Stimulated activated CD4-positive, alpha-beta T cell treated with anti-CD3 and anti-CD28 coated beads, Interleukin-12 subunit alpha, Interleukin-12 subunit beta, amount 100 ng/mL, for 48 hours (primary cell): ENCODE measurements at places on chromosomes 2 and 18.
A peak's percentile ranks its signal among the peaks of the same experiment; 100 is the strongest.

GRCh38 chr18:32735781-32736180, 37.0 kb downstream of the KLHL14 start:
- no peak for DNase-seq

DNA sequence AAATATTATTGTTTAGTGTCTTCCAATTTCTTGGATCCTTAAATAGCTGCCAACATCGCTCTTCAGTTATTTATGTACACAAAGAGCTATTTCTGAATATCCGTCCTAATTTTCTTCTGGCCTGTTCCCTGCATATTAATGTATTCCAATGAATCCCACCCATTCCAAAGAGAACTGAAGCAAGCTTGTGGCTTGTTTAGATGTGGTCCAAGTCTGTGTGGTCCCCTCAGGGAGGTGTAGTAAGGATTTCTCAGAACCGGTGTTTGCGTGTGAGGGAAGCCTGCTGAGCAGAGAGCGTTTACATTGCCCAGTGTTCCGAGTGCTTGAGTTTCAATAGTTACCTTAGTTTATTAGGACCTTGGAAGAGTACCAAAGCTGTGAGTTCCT, 25.1 kb upstream of the IL1R1 start:
- no peak for DNase-seq

DNA sequence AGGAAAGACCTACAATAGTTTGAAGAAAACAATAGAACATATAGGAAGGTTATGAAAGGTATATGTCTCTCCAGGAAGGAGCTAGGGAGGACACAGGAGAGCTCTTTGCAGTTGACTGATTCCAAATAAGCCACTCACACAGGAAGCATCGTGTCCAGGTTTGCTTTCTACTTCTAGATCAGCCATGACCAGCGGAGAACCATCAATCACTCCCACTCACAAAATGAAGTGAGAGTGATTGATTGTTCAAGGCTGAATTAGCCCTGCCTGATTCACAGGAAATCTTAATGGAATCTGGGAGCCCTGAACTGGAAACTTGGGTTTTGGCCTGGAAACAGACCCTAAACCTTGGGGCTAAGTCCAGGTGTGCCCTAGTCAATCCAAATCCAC, 1292.2 kb upstream of the ZEB2 start:
- DNase-seq: no peak

GRCh38 chr2:232362174-232362900, 16.2 kb upstream of the ALPP start:
- no peak for DNase-seq

- no peak for DNase-seq
Measured at GRCh38 chr2:160334028-160334741, 134.1 kb upstream of the ITGB6 start.

- DNase-seq: no peak
Measured at GRCh38 chr2:213688133-213688532, 403.9 kb downstream of the SPAG16 start.

DNA sequence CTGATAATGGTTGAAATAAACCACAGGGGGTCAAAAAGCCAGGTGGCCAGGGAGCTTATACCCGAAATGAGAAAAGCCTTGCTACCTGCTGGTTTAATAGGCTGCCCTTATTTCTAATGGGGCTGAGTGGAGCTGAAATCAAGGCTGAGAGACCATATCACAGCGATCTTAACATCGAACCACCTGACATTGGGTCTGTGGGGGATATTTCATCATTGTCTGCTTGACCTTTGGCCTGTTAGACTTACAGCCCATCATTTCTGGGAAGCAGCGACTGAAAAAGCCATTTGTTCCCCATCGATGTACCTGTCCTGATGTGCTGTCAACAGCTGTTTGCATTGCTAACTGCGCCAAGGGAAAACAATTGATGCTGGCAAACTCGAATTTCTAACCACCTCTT, 199.7 kb upstream of the SLC14A2 start:
- DNase-seq: no peak

- DNase-seq: no peak
Measured at GRCh38 chr2:42765686-42766085, 1.8 kb upstream of the OXER1 start.

DNA sequence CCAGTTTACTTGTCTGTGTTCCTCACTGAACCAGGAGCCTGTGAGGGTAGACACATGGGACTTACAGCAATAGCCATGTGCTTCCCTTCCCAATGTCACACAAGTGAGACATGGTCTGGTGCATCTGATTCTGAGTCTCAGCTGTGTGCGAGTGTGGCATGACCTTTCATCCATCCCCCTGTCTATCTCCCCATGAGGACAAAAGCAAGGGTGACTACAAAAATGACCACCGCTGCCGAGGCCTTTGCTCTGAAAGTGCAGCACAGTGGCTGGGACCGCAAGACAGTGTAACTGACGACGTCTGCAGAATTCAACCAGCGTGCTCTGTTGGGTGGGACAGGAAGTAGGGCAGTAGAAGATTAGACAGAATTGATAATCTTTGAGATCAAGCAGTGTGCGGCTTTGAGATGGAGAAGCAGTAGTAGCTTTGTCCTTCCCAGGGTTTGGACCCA, 50.5 kb downstream of the RAB31 start:
- no peak for DNase-seq

DNA sequence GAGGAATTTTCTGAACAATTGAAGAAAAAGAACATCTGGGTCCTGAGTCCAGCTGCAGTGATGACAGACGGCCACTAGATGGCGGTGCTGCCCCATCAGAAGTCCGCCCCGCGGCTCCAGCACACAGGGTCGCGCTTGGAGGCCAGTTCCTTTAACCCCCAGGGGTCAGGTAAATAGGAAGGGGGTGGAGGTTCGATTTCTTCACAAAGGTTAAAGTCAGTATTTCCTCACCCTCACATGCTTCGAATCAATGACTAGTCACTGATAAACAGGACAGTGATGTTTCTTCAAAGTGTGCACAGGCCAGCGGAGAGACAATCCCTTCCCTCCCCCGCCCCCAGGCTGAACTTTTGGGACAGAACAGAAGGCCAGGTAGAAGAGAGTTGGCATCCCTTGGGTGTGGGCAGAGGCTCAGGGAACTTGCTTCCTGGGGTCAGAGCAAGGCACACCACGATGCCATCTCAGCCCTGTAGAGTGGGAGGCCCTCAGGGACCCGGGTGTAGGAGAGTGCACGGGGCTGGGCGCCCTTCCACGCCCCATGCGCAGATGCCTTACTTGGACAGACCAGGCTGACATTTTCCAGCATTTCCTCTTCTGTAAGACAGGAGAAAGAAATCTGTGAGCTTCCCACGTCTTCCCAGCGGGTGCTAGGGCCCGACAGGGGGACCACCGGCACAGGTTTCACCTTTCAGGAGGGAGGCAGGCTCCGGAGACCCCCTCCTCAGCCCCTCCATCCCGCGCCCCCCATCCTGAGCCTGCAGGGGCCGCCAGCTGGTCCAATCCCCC, 722 bp downstream of the APOB start:
- DNase-seq: peak; percentile 34

GRCh38 chr2:180385601-180386201, 378.6 kb upstream of the CWC22 start:
- DNase-seq: no peak

- DNase-seq: no peak
Measured at GRCh38 chr2:72139874-72140620, 7.6 kb downstream of the CYP26B1 start.

DNA sequence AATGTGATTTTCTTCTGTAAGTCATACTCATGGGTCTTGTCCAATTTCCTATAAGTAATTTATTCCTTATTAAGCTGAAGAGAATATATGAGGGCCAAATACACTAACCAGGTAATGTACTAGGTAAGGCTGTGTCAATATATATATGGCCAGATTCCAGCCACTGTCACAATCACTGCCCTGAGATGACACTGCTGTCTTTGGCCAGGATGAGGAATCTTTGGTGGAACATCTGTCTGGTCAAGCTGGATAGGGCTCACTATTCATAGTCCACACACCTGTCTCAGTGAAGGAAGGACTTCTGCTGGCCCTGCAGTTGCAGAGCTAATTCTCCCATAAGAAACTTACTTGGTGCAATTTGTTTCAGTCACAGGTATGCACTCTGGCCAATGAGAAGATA, 11.3 kb downstream of the MSTN start:
- DNase-seq: no peak

DNA sequence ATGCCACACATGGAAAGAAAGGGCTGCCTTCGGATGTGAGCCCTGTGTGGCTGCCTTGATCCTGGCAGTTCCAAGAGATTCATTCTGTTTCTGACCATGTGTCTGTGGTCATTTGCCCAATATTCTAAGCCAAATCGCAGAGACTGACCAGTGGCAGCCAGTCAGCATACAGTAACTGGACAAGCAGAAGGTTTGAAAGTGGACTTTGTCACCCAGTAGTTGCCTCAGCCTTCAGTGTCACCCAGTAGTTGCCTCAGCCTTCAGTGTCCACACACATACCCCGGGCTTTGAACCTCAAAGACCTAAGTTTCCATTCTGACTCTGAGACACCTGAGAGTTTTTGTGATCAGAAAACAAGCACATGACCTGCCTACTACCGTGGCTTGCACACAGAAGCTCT, 5.0 kb downstream of the RFX8 start:
- DNase-seq: no peak

DNA sequence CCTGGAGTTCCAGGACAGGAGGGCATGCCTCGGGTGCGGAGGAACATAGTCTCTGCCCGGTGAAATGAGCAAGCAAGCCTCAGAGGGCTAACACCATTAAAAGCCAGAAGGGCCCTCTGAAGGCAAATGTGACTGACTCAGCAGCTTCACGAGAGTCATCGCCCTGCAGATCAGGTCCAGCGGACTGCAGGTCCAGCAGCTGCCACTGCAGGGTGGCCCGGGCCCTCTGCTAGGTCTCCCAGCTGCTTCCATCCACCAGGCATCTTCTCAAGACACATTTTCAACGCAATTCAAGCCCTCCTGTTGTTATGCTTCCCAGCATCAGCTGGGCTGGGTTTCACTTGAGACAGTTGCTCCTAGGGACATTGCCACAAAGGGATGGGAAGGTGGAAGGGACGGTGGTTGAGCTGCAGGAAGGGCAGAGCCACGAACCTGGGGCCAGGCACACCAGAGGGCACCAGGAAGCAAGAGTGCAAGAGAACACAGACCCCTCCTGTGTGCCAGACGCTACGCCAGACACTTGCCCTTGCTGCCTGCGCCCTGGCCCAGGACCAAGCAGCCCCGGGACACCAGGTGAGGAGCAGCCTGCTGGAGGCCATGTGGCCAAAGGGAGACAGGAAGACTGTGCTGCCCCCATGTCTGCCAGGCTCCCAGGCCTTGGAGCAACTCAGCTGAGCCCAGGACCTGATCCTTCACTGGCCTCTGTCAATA, 173.0 kb downstream of the HDAC4 start:
- no peak for DNase-seq

DNA sequence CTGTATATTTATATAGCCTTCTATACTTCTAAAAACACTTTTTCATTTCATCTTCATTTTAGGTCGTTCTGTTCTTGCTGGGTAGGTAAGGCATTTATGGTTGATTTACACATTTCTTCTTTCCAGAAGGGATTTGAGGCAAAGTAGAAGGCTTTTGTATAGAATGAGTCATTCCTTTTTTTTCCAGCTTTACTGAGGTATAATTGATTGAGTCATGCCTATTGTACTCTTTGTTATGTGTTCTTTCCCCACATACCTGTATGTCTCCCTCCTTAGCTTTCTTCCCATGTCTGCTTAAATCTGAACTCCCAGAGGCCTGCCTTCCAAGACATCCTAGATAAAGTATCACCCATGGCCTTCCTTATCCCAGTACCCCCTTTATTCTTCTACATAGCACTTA, 4.8 kb upstream of the CDC42EP3 start:
- no peak for DNase-seq

GRCh38 chr2:67463810-67464209, 66.7 kb downstream of the ETAA1 start:
- no peak for DNase-seq

DNA sequence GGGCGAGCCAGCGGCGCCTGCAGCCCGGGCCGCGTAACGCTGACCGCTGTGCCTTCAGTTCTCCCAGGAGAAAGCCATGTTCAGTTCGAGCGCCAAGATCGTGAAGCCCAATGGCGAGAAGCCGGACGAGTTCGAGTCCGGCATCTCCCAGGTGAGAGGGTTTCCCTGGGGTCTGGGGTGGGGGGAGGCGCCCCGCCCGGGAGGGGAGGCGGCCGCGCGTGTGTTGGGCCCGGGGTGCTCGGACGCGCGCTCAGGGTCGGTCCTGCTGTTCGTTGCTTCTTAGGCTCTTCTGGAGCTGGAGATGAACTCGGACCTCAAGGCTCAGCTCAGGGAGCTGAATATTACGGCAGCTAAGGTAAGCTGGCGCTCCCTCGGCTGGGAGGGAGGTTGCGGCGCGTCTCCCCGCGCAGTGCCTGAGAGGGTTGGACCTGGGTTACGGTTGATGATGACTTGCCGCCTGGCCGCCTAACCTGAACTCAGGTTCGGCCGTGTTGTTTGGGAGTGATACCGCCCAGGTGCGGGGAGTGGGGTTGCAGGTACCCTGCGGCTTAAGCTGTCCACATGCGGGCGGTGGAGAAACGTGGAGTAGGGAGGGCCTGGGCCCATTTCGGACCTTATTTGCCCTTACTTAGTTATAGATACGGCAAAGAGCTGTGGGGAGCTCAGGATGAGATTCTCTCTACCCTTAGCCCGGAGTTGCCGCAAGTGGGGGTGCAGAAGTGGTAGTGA, 638 bp downstream of the RPS7 start:
- DNase-seq: peak; percentile 4

- peak; percentile 72 for DNase-seq
Measured at GRCh38 chr2:64873472-64873924, 115.7 kb upstream of the SLC1A4 start.

GRCh38 chr2:24449344-24449743, 41.7 kb upstream of the NCOA1 start:
- DNase-seq: no peak

DNA sequence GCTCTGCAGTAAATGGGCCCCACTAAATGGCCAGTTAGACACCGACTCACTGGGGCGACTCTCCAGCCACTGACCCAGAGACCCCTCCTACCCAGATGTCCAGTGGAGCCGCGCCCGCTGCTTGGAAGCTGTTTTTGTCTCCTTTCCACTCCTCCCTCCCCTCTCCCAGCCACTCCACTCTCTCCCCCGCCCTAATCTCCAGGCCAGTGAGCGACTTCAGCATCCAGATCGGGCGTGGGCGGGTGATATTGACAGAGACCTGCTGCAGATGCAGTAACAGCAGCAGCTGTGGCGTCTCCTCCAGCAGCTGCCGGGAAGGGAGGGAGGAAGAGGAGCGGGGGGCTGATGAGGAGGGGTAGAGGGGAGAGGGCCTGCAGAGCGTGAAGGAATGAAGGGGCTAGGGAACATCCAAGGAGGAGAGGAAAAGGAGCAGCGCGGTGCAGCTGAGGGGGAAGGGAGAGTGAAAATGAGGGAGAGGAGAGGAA, at the start of gene SCN7A:
Gene SCN7A, minus strand, starts transcription at position 110 of the 485 bp plus-strand sequence. CDS start 16,553 bp downstream, outside the sequence.
- DNase-seq: no peak

DNA sequence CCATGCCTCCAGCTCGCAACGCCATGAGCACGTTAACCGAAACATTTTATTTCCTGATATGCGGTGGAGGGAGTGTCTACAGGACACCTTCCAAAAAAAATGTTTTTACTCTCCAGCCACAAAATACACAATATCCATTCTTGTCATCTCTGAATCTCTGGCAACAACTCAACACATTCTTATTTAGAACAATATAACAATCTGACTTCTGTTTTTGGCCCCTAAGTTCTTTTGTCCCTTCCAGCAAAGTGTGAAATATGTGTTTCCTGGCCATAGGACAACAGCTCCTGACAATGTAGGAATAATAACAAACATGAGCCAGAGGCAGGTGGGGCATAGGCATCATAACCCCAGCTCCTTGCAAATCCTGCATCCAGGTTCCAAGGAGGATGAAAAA, 163.0 kb downstream of the DDX1 start:
- no peak for DNase-seq

GRCh38 chr2:234949762-234950434, 1.9 kb upstream of the SH3BP4 start:
- DNase-seq: no peak
